ENCODE measurements at places on chromosomes 16 and 17.

- DNase-seq = peak; percentile 95
These were observed 54.2 kb downstream of the PLD6 start for GRCh38 chr17:17151962-17152361.

GRCh38 chr17:7393613-7394451, 493 bp downstream of the PLSCR3 start:
- no peak for DNase-seq

GRCh38 chr16:82184213-82184612, 14.2 kb upstream of the MPHOSPH6 start:
- no peak for DNase-seq

DNA sequence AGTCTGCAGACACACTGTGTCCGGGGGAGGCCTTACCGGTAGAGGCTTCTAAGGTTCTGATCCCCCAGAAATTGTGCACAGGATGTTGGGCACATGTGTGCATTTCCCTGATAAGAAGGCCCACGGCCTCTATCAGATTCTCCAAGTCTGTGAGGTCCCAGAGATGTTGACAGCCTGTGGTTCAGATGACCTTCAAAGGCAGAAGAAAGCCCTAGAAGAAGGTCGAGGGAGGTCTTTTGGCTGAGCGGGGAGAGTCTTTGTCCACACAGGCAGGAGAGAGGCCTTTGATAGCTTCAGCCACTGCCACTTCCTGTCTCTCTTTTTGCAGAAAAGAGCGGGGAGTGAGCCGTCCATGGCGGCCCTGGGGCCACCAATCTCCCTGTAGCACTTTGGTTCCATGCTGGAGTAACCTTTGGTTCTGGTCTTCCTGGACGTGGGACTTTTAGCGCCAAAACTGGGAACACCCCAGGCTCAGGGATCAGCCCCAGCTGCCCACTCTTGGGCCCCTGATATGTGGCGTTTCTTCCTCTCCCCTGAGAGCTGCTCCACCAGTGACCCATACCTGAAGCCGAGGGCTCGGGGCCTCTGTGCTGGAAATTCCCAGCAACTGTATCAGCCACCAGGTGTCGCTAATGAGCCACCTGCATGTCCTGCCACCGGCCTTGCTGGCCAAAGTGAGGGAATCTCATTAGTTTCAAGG, 28.1 kb upstream of the LGALS9 start:
- peak; percentile 63 for DNase-seq

DNA sequence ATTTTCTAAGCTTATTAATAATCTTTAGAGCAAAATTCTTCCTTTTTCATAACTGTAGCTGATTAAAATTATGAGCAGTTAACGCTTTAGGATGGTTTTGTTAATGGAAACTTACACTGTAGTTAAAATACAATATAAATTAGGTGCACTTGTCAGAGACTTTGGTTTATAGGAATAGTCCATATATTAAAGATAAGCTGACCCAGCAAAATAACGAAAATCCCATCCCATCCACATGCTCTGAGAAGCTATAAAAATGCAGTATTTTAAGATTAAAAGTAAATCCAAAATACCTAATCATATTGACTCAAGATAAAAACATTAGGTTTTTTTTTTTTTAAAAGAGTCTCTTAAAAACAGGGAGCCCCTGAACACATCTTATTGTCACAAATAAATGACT, 38.0 kb downstream of the CEP95 start:
- no peak for DNase-seq

- DNase-seq = no peak
These were observed 2.0 kb downstream of the TMUB2 start for GRCh38 chr17:44188576-44189403.

DNA sequence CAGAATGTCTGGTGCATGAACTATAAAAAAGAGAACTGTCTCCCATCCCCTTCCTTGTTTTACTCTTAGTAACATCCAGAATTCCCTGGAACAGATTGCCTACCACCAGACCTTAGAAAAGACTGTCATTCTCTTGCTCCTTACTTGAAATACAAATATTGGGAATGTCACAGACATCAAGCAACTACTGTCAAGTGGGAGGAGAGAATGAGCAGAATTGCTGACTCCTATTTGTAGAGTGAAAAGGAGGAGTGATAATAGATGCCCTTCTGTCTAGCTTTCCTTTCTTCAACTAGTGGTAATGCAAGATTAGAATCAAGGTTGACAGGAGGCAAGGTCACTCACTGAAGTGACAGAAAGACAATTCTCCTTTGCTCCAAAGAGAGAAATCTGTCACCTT, 23.9 kb upstream of the NOL11 start:
- DNase-seq = no peak

GRCh38 chr17:32626379-32626791, 139.6 kb downstream of the CDK5R1 start:
- no peak for DNase-seq

- DNase-seq = no peak
These were observed 155.3 kb downstream of the AIPL1 start for GRCh38 chr17:6279659-6280058.

DNA sequence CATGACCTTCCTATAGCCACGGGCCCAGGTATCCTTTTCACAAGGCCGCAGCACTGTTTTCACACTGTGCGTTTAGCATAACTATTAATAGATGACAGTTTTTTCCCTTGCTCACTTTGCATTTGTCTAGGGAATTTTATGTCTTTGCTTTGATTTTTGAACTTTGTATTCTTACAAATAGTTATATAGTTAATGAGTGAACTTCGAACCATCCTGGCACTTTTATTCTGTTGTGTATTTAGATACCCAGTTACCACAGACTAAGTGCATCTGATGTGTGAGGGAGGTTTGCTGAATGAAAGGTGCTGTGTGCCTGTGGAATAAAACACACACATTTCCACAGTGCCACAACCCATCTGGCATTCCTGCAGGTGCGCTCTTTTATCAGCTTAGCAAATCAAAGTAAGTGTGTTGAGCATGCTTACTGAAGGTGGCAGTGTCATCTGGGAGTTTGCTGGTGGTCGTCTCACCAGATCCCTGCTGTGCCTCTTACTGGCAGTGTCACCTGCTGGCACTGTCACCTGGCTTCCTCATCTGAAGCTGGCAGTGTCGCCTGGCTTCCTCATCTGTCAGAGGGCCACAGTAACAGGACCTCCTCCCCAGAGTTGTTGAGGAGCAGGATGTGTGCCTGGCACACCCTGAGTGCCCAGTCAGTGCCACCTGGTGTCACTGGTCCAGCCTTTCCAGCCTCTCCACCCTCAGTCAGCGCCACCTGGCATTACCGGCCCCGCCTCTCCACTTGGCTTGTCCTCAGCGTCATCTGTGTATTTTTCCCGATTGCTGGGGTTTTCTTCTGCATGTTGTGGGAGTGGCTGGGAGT, 37.6 kb downstream of the USP10 start:
- DNase-seq = no peak

DNA sequence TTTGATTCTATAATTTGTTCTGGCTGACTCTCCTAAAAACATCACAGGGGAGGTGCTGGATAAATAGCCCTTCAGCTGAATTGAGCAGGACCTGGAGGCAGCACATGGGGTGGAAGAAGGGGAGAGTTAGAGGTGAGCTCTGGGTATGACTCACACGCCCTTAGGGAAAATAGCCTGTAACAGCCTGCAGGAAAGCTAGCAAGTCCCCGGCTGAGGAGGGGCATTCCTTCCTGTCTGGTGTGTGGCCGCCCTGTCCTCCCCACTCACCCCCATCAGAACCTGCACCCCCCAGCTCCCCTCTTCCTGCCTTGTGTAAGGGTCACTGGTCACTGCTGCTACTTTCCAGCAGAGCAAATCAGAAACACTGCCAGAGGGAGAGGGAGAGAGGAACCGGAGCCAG, 187.4 kb downstream of the C16orf95 start:
- peak; percentile 77 for DNase-seq

- no peak for DNase-seq
These were observed 5.7 kb downstream of the DUSP3 start for GRCh38 chr17:43772877-43773648.

DNA sequence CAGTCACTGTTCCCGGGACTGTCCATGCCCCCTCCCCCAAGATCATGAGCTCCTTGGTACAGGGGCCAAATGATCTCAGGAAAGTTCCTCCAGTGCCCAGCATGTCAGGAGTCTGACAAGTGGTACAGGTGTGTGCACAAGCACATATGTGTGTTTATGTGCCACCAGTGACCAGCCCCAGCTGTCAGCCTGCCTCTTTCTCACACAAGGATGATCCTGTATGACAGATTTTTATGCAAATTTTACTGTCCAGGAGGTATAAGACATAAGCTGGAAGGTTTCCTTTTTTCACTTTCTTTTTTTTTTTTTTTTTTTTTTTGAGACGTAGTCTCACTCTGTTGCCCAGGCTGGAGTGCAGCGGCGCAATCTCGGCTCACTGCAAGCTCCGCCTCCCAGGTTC, 31.4 kb upstream of the GFOD2 start:
- no peak for DNase-seq

GRCh38 chr16:81595629-81596292, 151.2 kb downstream of the CMIP start:
- peak; percentile 19 for DNase-seq

DNA sequence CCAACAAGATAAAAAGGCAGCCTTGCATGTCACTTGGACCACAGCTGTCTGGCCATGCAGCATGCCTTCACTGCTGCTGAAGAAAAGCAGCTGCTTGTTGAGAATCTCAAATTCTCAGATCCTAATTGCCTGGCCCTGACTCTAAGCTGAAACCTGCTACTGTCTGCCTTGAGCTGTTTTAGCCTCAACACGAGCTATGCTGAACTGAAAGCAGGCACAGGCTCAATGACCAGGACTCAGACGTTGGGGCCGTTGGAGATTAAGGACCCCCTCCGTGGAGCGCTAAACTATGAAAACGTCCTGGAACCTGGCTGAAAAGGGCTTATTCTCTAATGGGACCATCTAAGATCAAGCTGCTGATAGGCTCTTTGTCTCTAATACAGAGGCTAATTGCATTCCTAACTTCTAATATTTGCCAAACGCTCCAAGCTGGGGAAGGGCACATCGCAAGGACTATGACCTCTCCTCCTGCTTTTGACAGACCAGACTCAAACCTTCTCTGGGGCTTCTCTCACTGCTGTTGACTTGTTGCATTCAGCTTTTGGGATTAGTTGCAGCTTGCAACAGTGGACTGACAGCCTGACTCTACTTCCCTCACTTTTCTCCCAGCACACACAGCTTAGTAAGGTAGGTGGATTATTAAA, 4.6 kb upstream of the PLK1 start:
- no peak for DNase-seq

- DNase-seq = no peak
These were observed 7.2 kb upstream of the USP10 start for GRCh38 chr16:84692451-84693214.

GRCh38 chr16:81846105-81846504, 67.0 kb downstream of the PLCG2 start:
- DNase-seq = no peak

- no peak for DNase-seq
These were observed 4.6 kb downstream of the ANKRD13B start for GRCh38 chr17:29597361-29598172.

Measured in astrocyte of the spinal cord (primary cell).